ENCODE measurements at places on chromosomes 2 and 18.

- no peak for DNase-seq
Observed at GRCh38 chr2:182148344-182148743, 162.7 kb downstream of the PPP1R1C start.

DNA sequence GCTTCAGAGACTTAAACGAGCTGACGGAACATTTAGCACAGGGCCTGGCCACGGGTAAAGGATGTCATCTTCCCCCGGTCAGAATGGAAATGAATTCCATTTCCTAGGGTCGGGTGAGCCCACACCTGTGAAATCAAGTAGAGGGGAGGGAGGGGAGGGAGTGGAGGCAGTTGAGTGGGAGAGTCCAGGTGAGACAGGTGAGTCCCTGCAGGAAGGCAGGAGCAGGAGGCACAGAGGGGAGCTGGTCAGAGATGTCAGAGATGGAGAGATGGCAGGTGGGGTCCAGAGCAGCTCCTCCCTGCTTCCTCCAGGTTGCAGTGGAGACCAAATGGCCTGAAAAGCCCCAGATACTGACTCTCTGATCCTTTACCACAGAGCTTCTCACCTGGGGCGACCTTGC lies 55.2 kb downstream of the SH3BP4 start:
- DNase-seq = no peak

DNA sequence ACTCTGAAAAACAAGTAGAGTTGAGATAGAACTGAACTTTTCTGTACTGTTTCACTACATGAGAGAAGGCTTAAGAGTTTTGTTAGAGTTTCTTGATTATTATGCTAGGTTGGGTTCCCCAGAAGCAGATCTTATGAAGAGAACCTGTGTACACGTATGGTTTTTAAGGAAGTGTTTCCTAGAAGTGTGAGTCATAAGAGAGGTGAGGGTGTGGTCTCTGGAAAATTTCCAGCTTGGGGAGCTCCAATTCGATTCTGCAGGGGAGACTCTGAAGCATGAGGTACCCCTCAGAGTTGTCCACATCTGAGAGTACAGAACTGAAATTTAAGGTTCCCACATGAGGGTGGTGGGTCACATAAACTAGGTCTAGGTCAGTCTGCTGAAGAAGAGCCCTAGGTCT lies 83.3 kb upstream of the MAP2 start:
- no peak for DNase-seq

DNA sequence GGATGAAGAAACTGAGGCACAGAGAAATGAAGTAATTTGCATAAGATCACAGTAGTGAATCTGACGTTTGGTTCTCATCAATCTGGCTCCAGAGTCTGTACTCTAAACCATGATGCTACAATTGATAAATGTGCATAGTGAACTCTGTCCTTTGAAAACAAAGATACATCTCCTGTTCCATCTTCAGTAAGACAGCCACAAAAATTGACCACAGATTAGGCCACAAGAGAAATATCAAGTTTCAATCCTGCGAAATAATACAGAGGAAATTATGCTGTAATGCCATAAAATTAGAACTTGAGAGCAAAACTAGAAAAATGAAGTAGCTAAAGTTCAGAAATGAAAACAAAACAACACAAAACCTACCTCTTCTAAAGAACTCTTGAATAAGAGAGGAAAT lies 28.4 kb downstream of the FAM98A start:
- DNase-seq = no peak

DNA sequence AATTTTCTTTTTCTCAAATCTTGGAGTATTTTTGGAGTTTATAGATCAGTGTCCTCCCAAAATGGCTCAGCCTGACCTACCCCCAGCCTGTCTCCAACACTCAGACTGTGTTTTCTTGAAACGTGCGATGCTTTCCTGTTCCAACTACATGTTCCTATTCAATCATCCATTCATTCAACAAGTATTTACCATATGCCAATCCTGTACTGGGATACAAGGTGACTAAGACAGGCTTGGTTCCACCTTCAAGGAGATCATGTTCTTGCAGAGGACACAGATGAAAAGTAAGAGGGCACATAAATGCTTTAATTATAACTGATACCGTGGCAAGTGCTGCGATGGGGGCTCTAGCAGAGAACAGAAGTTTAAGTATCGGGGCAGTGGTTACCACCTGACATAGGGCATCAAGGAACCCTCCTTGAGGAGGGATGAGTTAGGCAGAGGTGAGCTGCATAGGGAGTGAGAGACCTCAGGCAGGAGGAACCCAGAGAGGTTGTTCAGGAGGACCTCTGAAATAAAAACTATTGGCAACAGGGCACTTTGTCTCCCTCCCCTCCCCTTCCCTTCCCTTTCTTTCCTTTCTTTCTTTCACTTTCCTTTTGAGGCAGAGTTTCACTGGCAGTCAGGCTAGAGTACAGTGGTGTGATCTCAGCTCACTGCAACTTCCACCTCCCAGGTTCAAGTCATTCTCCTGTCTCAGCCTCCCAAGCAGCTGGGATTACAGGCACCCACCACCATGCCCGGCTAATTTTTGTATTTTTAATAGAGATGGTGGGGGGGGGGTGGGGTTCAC lies 469.0 kb downstream of the EPHA4 start:
- DNase-seq = no peak

DNA sequence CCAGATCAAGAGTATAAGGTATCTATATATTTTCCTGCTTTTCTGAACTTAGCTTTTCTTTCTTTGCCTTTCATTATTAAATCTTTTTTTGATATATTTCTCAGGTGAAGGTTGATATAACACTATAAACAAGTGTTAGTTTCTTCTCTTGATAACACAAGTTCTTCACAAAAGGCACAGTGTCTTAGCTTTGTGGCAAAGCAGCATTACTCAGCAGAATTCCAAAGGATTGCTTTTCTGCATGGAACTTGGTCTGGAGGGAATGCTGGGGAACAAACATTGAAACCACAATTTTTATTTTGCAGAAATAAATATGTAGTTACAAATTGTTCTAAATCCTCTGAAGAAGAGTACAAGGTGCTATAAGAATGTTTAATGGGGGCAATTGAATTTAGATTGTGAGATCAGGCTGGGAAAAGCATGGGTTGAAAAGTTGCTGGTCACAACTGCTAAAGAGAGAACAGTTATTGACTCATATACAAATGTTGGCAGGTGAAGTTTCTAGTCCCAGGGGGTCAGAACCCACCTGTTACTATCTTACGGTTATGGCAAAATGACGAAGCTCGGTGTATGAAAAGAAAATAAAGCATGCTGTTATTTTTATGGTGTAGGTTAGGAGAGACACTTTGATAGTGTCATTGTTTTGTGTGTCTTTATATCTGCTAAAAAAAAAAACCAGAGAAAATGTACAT lies 68.2 kb downstream of the UBR3 start:
- no peak for DNase-seq

DNA sequence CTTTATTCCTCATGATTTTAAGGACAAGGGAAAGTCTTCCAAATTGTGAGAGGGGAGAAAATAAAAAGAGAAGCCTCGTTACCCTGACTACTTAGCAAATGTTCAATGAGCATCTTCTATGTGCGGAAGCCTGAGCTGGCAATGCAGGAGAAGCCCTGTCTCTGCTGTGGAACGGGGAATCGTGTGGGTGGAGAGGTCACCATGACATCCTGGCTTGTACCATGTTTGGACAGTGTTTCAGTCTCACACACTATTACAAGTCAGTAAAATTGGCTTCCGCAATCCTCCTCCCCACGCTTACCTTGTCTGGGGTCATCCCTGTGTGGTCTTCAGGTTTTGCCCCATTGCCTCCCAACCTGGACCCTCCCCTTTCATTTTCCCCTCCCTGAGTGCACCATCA lies 65.0 kb upstream of the PPM1B start:
- no peak for DNase-seq

GRCh38 chr18:54774981-54775665 lies 53.2 kb upstream of the RAB27B start:
- no peak for DNase-seq

DNA sequence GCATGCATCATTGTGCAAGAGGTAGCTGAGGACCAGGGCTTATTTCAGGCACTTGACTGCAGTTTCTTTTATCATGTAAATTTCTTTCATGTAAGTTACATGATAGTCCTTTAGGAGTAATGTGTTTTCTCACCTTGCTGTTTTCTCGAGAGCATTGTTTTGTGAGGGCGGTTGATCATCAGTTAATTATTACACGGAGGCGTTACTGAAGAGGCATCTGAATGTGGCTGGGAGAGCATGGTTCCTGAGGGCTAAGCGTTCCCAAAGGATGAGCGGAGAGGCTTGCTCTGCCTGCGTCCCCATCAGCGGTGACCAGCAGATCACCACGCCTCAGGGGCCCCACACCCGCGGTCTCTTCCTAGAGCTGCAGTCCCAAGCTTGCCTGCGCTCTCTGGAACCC lies 156.1 kb upstream of the NFATC1 start:
- DNase-seq = no peak

GRCh38 chr2:10406016-10406415 lies 42.1 kb downstream of the ODC1 start:
- DNase-seq = no peak

DNA sequence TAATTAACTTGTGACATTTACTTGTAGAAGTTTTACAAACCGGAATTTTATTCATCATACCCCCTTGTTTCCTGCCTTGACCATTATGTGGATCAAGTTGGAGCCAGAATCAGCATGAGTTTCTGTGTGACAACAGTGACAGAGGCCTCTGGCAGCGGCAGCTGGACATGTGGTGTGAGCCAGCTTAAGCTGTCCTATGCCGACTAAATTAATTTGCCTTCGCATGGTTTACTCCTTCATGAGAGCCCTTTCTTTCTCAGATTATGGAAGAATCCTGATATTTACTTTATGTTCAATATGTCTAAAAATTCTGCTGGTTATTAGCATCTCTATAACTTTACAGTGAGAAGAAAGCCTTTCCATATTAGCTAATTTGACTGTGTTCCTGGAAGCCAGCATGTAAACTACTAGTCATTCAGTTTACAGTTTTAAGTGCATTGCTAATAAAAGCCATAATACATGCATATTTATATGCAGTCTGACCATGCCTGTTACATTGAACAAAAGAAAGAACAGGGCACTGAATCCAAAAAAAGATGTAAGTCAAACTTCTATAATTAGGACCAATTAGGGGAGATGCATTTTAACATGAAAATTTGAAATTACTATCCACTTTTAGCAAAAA lies 495.8 kb upstream of the ACVR2A start:
- DNase-seq = no peak

Measured in T follicular helper cell (primary cell).